ENCODE measurements at places on chromosomes 4 and X. TPM values are rescaled to one million over a fixed set of nuclear protein-coding genes. Genes with fewer than 3 reads are reported as not detected.

Gene MAD2L1
- 75.4 TPM for total RNA-seq

Gene PAPSS1
- 20.7 TPM for total RNA-seq

Gene MAGED4B
- 0.98 TPM for total RNA-seq

Gene KCNIP4
- not detected for total RNA-seq

Gene CT47A1
- total RNA-seq: not detected

Gene HPGD
- total RNA-seq: 15.0 TPM

Measured in activated CD8-positive, alpha-beta memory T cell treated with anti-CD3 and anti-CD28 coated beads, Interleukin-2, amount 10 ng/mL, durations not matched to agents 7 days and 5 days (primary cell).